Caudate nucleus (tissue), 63 donors: ENCODE measurements at places on chromosomes 4 and X.
A peak's percentile ranks its signal among the peaks of the same experiment; 100 is the strongest.

DNA sequence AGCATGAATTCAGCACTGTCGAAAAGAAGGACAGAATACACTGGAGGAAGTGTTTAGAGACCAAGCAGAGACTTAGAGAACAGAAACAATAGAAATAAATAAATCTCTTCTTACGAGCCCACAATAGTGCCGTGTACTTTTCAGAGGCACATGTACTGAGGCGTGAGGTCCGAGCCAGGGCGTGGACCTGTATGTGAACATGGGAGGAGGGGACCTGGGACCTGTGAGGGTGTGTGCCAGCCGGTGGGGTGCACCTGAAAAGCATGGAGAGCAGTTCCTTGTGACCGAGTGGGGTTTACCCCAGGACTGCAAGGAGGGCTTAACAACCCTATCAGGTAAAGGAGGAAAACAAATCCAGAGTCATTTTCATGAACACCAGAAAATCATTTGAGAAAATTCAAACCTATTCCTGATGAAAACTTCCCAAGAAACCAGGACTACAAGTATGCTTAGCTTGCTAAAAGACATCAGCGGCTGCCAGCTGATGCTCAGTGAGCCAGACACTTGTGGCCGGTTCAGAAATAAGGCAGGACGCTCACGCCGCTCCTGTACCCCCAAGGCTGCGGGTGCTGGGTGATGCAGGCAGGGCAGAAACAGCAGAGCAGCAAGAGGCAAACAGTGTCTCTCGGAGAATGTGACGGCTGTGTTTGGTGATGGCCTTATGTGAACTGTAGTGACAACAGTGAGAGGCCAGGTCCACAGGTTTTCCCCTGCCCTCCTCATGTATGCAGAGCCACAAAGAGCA is 37.1 kb downstream of the NELFA start:
- no peak for DNase-seq

DNA sequence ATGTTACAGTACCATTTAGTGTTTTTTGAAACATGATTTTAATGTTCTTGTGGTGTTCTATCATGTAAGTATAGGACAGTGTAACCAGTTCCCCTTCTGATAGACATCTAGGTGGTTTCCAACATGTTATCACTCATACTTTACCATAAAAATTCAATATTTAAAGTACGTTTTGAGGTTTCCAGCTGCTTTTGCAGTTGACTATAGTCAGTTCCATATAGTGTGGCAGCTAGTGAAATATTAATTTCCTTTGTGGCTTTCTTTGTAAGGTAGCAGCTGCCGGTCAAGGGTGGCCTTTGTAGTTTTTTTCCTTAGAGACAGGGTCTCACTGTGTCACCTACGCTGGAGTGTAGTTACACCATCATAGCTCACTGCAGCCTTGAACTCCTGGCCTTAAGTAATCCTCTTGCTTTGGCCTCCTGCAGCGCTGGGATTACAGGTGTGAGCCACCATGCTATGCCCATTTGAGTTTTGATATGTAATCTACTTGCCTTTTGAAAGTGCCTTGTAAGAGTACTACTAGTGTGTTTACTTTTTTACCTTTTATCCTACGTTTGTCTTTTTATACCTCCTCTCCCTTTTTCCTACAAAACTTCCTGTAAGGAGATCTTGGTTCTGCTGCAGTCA is 63.0 kb downstream of the ARHGAP10 start:
- no peak for DNase-seq

DNA sequence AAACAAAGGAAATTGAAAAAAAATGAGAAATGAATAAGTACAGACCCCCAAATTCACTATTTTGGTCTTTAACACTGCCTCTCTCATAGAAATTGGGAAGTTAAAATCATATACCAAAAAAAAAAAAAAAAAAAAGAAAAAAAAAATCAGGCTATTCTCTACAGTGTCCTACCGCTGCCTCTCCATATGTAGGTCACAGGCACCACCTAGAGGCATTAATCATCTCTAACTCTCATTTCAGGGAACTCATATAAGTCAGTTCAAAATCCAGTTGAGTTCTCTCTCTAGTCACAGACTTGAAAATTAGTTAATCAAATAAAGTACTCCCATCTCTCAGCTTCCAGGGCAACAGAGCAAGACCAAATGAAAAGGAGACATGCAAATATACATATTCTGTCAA is 47.9 kb downstream of the COX18 start:
- DNase-seq, result no peak

DNA sequence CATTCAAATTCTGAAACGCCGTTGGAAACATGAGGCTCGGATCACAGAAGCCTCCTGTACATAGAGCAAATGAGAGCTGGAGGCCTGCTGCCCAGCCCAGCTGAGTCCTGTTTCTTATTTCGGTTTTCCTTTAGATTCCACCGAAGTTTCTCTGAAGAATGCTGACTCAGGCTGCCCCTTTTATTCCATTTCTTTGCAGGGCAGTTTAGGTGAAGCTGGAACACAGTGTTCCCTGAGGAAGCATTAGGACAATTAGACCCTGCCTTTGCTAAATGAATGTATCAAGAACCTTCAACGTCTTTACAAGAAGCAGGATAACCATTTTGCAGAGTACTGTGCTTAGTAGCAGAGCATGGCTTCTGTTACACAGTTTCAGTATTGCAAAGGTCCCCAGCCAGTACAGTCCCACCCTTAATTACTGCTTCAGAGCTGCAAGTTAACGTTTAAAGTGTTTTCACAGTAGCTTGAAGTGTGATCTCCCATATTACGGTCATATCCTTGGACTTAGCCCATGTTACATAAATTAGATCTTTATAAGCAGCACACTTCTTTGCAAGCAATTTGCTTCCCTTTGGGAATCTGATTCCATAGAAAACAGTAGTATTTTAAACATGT is 117.0 kb downstream of the TBL1X start:
- no peak for DNase-seq

DNA sequence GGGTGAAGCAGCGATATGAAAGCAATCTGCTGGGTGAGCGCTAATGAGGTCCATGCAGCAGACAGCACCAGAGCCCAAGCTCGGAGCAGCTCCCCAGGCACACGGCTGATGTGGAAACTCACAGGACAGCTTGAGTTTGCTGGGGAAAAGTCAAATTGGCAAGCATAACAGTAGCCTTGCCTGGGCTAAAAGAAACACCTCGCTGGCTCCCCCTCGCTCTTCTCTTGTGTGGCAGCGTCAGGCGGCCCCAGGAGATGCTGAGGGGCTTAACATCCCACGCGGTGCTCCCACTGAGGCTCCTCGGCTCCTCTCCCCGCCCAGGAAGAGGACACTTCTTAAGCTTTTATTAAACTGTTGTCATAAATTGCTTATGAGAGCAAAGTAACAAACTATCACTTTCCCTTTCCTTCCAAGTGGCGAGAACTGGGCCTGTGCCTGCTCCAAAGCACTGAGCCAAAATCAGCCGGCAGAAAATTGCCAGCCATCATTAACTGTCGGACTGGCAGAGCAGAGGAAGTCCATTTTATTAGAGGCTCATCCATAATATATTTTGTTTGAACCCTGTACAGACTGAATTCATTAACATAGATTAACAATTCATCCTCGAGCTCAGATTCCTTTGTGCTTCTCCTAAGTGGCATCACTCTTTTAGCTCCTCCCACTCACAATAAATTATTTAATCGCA is 111.4 kb downstream of the TSPAN5 start:
- peak; percentile 44 for DNase-seq

DNA sequence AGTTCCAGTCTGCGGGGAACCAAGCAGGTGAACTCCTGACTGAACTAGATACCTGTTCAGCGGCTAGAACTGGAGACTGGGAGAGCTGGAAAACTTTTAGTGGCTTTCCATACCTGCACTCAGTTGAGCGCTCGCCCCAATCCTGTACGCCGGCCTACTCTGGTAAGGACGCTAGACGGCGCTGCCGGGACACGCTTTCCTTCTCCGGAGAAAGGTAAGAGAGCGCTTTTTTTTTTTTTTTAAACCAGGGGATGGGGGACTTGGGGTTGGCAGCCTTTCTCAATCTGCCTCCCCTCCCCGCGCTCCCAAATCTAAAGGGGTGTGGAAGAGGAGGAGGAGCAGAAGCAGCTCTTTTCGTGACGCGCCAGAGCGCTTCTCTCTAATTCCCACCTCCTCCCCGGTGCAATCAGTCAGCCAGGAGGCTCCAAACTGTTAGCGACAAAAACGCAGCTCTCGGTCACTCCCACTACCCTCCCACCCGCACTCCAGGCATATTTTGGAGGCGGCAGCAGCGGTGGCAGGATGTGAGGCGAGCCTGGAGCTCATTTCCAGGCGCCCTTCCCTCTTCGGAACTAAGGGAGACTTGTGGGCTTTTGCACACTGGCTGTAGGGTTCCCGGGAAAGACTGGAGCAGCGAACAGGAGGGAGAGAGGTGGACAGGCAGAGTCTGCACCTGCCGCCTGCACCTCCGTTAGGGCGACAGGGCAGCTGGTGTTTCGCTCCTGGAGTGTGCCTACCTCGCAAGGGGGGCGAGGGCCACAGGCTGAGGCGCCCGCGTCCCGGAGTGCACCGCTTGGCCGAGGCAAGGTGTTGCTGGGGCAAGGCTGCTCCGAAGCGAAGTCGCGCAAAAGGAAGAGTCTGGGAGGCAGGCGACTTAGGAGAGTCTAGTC is at the start of gene IL1RAPL2:
Gene IL1RAPL2 (plus strand): TSS at position 409 of the 890 bp plus-strand sequence.
- DNase-seq, result no peak

- no peak for DNase-seq
Measured at GRCh38 chr4:33422656-33423055, 2702.5 kb downstream of the PCDH7 start.

GRCh38 chr4:149638073-149638472 is 177.6 kb downstream of the IQCM start:
- DNase-seq, result no peak

DNA sequence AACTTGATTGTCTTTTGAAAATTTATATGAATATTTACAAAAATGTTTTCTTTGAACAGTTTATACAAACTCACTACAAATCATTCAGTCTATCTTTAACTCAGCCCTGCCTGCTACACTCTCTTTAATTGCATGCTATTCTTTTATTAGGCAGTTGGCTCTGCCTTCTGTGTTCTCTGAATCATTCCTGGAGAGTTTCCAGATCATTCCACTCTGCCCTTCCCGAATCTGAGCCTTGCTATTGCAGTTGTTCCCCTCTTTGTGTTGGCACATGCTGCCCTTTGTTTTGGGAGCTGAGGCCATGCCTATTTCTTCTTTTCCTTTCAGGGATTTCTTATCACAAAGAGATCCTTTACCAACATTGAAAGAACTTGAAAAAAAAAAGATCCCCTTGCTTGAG is 8.7 kb upstream of the TECRL start:
- DNase-seq, result no peak

- DNase-seq, result no peak
Measured at GRCh38 chr4:79241846-79242245, 84.0 kb downstream of the NAA11 start.

- no peak for DNase-seq
Measured at GRCh38 chrX:7941390-7942042, 14.3 kb upstream of the PNPLA4 start.

DNA sequence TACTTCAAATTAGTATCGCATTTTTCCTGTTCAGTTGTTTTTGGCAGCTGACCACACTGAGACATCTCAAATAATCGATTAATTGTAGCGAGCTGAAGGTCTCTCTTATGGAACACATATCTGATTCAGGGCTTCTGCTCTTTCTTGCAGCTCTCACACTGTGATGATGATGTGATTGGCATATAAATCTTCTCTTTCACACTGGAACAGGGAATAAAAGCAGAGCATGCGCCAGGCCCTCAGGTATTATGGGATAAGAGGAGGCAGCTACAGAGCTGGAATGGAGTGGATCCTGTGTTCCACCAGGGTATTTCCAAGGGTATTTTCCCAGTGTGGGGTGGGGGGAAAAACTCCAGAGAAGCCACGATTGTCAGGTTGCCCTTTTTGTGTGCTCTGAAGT is 265.4 kb upstream of the CASK start:
- no peak for DNase-seq

- no peak for DNase-seq
Measured at GRCh38 chrX:52504551-52504950, 8.9 kb downstream of the XAGE1A start.

- no peak for DNase-seq
Measured at GRCh38 chr4:113822555-113823290, 61.2 kb upstream of the CAMK2D start.

DNA sequence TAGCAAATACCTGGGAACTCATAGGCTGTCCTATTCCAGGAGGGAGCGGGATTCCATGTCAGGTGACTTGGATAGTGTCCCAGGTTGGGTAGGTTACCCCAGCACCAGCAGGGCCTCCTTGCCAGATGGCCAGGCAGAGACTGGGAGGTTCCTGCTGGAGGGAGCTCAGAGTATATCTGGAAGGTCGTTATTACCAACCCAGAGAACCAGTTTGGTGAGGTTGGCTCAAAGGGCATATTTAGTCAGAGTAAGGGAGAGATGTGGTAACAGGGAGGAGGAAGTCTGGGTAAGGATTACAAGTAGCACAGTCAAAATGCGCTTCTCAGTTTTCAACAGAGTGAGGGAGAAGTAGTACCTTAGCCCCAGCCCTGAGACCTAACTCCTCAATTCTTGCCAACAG is 53.3 kb upstream of the LNX1 start:
- DNase-seq, result no peak

DNA sequence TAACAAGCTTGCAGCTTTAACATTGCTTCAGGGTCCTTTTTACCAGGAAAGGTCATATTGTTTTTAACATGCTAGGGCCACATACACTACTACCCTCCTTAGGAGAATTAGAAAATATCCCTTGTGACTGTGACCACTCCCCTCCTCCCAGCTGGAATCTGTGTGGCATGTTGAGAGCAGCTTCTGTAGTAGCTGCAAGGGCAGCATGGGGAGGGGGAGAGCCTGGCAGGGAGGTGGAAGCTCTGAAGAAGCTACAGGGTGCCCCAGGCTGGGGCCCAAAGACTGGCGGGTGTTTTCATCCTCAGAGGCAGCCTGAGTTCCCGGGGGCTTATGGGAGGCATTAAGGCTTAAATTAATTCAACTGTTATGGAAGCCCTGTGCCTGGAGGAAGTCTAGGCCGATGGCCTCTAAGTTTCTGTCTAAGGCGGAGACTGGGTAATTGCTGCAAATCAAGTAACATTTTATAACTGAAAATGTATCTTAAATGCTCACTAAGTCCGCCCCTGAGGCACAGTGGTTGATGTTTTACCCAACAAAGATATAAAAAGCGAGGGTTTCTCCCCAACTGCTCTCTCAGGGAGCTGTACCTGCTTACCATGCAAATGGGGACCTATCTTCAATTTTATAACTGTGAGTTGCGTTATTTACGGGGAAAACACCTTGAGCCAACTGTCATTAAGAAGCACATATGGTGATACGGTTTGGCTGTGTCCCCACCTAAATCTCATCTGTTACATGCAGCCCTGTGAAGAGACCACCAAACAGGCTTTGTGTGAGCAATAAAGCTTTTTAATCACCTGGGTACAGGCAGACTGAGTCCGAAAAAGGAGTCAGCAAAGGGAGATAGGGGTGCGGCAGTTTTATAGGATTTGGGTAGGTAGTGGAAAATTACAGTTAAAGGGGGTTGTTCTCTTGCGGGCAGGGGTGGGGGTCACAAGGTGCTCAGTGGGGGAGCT is 37.4 kb upstream of the STS start:
- DNase-seq, result no peak

DNA sequence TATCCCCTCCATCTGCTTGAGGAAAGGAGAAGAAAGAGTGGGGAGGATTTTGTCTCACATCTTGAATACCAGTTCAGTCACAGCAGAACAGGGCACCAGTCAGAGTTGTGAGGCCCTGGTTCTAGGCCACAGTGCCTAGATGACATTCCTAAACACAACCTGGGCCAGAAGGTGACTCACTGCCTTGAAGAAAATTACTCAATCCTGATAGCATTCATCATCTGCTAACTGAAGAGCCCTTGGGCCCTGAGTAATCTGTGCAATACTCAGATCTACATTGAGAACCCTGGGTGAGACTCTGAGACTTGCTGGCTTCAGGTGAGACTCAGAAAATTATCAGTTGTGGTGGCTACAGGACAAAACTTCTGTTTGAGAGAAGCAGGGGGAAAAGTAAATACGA is 20.5 kb upstream of the PRR32 start:
- no peak for DNase-seq
